Activated T-cell treated with anti-CD3 and anti-CD28 coated beads for 1 hour (primary cell): ENCODE measurements at places on chromosomes 12 and 14.

GRCh38 chr14:69518289-69519101 lies 34.0 kb downstream of the PLEKHD1 start:
- DNase-seq, result no peak

DNA sequence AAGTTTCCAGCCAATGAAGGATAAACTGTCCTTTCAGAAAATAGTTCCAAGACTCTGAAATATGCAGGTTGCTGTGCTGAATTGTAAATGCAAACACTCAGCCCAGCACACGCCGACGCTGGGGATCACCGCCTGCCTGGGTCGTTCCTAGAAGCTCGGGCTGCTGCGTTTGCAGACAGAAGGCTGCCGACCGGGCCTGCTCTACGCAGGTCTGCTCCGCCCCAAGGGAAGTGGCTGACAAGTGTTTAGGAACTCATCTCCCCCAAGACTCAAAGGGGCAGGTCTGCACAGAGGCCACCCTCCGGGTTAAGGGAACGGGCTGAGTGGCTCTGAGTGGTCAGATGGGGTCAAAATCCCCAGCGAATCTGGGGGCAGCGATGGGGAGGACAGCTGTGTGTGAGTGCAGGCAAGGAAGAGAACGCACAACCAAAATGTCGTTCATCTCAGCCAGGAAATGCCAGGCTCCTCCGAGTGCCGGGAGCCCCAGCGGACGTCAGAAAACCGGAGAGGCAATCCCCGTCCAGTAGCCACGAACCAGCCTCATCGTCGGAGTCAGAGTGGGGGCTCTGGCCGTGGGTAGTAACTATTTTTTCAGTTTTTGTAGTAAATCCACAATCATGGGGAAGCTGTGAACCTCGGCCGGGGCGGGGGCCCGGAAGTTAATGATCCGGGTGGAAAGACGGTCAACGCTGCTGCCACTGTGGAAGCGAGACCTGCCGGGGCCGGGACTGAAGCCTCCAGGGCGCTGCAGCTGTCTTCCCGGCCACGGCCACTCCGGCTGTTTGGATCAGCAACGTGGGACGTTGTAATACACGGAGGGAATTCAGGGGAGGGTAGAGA lies 6.0 kb downstream of the GALNT9 start:
- no peak for DNase-seq

DNA sequence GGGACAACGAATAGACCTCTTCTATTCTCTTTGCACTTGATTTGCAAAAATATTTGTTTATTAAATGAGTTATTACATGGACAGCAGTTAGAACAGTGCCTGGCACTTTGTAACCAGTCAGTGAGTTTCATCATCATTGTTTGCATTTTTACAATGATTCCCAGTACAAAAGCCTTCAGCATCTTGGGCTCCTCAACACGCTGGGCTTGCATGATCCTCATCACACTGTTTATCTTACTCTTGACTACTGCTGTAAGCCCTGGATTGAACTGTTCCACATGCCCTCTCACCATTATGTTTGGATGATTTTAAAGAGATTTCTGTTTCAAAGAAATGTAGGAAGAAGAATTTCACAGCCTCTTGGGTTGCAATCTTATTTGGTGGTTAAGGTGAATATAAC lies 204.3 kb downstream of the PELI2 start:
- DNase-seq, result no peak

DNA sequence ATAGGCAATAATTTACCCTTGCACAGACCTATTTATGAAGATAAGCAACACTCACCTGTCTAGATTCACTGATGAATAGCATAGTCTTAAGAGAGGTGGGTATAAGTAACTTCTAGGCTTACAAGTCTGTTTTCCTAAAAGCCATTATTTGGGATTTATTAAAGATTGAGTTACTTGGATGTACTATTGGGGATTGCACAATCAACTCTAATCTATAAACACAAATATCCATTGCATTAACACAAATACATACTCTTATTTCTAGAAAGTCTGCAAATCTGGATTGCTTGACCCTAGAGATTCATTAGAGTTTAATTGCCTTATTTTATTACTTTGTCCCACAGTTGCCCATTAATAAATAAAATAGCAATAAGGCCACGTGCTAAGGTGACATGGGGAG lies 148.1 kb upstream of the CCDC198 start:
- no peak for DNase-seq

GRCh38 chr12:92608151-92609091 lies 94.4 kb upstream of the PLEKHG7 start:
- DNase-seq, result no peak

DNA sequence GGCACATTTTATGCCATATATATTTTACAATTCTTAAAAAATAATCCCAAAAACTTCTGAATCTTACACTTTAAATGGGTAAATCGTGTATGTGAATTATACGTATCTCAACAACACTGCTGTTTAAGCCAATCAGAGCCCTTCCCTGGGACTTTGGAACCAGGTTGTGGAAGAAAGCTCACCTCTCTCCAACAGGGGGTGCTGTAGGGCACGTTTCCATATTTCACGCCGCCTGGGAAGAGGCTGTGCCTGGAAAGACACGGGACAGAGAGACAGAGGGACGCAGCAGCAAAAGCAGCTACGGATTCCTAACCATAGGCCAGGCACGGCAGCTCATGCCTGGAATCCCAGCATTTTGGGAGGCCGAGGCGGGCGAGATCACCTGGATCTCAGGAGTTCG lies 29.4 kb upstream of the FBRSL1 start:
- DNase-seq, result no peak

GRCh38 chr12:73984552-73984951 lies 553.1 kb upstream of the ATXN7L3B start:
- no peak for DNase-seq

DNA sequence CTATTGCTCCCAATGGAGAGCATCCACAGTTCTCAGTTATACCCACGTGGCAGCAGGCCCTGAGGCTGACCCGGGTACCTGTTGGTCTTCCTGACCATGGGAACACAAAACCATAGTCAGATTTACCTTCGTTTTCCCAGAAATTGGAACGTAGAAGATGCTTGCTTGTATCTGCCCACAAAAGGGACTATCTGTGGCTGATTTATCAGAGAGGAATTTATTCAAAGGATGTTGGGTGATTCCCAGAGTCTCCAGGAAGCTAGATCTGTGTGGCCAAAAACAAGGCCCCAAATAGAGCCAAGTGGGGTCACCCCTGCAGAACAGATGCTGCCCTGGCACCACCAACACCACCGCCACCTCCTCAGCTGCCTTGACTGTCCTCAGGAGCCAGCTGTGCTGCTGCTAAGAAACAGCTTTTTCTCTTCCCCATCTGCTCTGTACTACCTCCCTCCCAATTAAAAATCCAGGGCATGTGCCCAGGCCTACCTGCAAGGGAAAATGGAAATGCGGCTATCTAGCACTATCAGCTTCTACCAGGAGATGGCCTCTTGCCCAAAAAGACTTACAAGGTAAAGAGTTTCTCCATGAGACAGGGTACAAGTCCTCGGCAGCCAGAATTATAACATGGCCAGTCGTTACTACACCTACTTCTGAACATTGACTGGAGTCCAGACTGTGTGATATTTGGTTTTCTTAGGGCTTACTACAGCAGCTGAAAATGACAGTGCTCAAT lies 128.6 kb upstream of the PLEKHG7 start:
- no peak for DNase-seq

DNA sequence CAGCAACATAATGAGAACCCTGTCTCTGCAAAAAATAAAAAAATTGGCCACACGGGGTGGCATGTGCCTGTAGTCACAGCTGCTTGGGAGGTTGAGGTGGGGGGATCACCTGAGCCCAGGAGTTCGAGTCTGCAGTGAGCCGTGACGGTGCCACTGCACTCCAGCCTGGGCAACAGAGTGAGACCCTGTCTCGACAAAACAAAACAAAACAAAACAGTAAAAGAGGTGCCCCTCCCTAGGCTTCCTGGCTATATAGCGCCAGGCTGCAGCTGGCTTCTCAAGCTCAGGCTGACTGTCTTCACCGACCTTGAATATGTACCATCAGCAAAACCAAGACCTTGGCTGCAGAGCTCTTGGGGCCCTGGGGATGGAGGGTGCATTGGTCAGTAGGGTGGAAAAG lies 29.4 kb downstream of the TSPAN9 start:
- DNase-seq, result no peak

- DNase-seq, result no peak
Observed at GRCh38 chr12:31715283-31715825, 13.5 kb downstream of the AMN1 start.

- DNase-seq, result no peak
Observed at GRCh38 chr12:14239935-14240872, 125.3 kb upstream of the ATF7IP start.

- no peak for DNase-seq
Observed at GRCh38 chr12:49294086-49294803, 702 bp upstream of the PRPH start.

DNA sequence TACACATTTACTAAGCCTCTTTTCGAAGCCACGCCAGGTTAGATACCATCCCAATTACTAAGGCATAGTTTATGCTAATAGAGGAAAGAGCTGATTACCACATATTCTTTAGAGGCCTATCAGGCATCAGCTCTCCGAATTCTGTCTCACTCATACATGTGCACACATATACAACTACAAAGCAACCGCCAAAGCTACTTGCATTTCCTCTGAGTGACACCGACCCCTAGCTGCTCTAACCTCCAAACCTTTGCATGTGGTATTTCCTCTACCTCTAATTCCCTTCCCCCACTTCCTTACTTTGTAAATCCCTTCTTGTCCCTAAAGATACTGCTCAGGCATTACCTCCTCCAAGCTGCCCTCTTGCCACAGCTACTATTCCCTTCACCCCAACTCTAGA lies 107.2 kb downstream of the DUSP6 start:
- DNase-seq, result no peak

GRCh38 chr12:49476091-49476490 lies 62.7 kb upstream of the KCNH3 start:
- no peak for DNase-seq

- DNase-seq, result no peak
Observed at GRCh38 chr12:63103494-63104131, 47.4 kb downstream of the AVPR1A start.

DNA sequence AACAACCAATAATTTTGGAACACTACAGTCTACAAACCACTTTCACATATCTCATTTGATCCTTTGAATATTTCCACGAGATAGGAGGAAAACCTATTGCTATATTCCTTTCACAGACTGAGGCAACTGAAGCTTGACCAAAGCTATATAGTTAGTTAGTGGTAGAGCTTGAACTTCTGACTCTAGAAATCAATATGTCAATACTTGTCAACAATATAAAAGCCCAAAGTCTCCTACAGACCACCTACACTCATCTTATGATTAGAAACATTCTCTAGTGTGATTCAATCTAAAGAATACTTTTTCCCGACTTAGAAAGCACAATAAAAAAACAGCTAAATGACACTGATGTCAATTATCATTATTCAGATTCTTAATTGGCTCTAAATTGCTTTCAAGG lies 139.4 kb downstream of the RPS29 start:
- no peak for DNase-seq

- no peak for DNase-seq
Observed at GRCh38 chr14:85798856-85799255, 268.9 kb downstream of the FLRT2 start.

DNA sequence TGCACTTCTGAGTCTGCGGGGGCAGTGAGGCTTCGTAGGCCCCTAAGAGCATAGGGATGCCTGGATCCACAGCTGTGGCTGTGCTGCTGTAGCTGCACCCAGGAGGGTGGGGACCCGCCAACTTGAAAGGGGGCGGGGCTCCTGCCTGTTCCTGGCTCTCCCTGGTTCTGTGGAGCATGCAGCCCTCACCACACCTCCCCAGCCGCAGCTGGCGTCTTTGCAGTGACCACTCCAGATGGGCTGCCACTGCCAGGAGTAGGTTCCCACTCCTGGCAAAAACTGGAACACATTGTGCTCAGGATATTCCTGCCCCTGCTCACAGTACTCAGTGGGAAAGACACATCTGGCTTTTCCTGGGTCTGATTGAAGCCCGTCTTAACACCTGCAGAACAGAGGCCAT lies 35.8 kb downstream of the TIMELESS start:
- DNase-seq, result no peak

DNA sequence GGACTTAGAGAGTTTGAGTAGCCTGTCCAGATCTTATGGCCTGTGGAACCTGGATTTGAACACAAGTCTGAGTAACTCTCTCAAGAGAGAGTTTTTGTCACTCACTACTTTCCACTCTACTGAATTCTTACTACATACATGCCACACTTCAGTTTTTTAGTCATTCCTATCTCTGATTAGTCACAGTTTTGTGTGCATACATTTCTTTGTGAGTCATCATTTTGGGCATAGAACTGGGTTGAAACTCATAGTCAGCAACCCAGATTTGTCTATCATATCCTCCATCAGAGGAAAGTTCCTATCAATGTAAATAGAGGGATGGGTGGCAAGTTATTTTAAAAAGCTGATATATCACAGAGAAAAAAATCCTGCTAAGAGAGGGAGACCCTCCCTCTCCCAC lies 42.9 kb downstream of the FLRT2 start:
- no peak for DNase-seq

DNA sequence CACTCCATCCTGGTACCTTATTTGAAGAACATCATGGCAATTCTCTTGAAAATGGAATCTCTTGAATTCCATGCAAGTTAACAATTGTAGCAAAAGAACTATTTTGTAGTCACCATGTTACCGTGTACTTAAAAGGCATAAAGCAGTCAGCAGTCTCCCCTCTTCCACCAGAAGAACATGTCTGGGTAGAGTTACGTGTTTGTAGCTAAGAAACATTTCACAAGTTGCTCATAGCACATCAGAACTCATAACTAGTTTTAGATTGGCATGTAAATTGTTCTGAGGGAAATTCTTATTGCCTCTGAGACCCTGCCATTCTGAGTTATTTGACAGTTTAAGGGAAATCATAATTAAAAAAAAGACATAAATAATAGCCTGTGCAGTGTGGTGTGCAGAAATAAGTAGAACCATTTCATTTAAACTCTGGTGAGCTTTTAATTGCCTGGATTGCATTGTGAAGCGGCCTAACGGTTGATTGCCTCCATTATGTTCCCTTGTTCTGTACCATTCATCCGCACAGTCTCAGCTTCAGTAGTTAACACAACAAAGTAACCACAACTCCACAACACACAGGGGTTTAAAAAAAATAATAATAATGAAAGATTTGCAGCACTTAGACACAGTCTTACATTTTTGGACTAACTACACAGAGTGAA lies 2.6 kb downstream of the LMO3 start:
- no peak for DNase-seq

DNA sequence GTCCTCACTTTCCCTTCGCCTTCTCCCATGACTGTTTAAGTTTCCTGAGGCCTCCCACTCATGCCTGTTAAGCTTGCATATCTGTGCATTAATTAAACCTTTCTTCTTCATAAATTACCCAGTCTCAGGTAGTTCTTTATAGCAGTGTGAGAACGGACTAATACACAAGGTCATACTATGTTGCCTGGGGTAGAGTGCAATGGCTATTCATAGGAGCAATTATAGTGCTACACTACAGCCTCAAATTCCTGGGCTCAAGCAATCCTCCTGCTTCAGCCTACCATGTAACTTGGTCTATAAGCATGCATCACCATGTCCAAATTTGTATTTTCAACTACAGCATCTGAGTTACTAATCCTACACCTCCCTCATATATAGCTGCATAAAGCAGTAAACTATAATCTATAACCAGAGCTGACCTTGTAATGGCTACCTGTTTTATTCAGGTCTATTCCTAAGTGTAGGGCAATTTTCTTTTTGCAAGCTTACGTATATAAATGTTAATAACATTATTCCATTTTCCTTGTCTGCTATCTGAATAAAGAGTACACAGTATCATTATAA lies 18.9 kb downstream of the HEATR5A start:
- DNase-seq, result no peak
